Hematopoietic multipotent progenitor cell treated with erythropoietin and hydrocortisone succinate and interleukin-3 and kit ligand, for 17 days (in vitro differentiated cells): ENCODE measurements at places on chromosomes 11 and 22.

- DNase-seq = no peak
Observed at GRCh38 chr11:102603091-102603490, 22.0 kb downstream of the MMP20 start.

DNA sequence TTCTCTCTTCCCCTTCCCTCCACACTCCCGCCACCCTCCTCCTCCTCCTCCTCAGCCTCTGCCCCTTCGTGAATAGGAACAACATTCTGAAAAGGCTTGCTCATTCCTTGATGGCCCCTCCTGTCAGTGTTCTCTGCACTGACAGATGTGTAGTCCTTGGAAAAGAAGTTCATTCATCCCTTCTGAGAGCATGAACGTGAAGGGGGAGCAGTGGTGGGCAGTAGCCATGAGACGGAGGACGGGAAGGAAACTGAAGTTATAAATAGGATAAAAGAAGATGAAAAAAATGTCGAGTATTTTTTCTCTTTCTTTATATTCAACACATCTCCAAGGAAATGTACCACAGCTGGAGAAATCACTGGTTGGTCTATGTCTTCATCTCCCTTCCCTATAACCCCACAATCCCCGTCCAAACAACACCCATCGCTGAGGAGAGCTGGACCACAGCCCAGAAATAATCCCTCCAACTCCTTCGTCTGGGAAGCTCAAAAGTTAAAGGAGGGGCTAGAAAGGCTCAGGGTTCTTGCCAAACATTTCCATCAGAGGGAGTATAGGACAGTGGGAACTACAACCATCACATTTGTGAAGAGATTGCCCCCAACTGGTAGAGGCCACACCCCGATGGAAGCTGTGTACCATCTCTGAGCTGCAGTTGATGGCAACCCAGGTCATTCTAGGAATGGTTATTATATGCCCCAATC is 33.5 kb downstream of the ETS1 start:
- no peak for DNase-seq

DNA sequence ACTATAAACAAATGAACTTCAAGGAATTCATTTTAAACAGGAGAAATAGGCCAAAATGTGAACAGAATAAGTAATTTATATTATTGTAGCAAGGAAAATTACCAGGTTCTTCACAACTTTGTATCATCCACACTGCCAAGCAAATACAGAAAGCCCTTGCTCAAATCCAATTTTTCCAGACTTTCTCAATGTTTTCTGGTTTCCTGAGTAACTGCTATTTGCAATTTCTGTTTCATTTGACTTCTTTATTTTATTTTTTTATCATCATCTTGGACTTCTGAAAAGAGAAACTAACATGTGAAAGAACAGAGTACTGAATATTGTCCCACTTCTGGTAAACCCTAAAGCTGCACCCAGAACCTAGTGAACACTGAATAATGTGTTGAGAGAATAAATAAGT is 61.0 kb downstream of the SLC1A2 start:
- DNase-seq = no peak

DNA sequence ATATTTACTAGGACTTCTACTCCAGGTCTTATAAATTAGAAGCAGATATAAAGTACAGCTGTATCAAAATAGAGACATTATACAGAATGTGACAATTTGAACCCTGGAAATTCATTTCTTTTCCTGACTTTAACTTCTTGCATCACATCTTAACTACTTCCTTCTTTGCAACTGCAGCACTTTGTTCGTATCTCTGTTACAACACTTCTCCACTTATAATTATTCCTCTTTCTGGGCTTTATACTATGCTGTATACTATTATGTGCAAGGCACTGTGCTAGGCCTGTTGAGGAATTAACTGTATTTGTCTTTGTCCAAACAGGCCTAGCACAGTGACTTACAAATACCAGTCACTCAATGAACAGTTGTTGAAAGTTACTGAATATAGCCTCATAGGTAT is 1.8 kb upstream of the SLC36A4 start:
- DNase-seq = no peak

DNA sequence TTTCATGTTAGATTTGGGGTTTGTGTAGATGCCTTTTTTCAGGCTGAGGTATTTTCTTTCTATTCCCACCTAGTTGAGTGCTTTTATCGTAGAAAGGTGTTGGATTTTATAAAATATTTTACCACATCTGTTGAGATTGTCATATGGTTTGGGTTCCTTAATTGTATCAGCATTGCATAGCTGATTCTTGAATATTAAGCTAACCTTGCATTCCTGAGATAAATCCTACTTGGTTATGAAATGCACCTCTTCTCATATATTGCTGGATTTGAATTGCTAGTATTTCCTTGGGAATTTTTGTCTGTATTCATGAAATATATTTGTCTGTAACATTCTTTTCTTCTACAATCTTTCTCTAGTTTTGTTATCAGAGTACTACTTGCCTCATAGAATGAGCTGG is 10.1 kb downstream of the XKR3 start:
- DNase-seq = no peak

GRCh38 chr11:2751523-2752203 is 51.9 kb upstream of the KCNQ1OT1 start:
- no peak for DNase-seq

DNA sequence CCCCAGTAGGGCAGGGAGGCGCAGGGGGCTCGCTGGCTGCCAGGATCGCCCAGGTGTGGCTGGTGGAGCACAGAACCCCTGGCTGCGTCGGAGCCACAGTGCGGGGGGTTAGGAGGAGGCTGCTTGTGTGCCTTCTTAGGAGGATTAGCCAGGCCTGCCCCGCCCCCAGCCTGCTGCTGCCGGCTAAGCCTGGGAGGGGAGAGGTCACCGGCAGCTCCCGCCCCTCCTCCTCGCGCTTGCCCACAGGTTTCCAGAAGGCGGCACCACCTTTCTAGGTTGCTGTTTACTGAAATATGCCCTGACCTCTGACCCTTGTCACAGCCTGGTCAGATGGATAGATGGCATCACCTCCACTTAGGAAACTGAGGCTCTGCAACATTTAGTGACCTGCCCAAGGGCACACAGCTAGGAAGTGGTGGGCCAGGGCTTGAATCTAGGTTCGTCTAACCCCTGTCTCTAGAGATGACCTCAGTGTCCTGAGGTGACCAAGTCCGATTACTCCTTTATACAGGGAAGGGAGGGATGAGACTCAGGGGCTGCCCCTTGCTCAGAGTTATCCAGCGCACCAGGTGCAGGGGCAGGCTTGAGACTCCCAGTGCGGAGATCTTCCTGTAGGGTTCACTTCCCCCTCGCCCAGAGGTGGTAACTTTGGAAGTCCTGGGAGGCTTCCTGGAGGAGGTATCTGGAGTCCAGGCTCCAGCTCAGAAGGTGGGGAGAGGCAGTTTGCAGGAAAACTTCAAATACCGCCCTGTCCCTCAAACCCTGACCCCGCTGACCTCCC is 44.0 kb downstream of the MYO7A start:
- DNase-seq = no peak

- no peak for DNase-seq
Observed at GRCh38 chr22:22506736-22507135, 1.8 kb downstream of the ZNF280B start.

GRCh38 chr11:68003846-68004550 is at the start of gene UNC93B1:
Gene UNC93B1 (minus strand): TSS chr11:68004097. CDS start chr11:68004043, 54 bp downstream.
- DNase-seq = peak; percentile 66

DNA sequence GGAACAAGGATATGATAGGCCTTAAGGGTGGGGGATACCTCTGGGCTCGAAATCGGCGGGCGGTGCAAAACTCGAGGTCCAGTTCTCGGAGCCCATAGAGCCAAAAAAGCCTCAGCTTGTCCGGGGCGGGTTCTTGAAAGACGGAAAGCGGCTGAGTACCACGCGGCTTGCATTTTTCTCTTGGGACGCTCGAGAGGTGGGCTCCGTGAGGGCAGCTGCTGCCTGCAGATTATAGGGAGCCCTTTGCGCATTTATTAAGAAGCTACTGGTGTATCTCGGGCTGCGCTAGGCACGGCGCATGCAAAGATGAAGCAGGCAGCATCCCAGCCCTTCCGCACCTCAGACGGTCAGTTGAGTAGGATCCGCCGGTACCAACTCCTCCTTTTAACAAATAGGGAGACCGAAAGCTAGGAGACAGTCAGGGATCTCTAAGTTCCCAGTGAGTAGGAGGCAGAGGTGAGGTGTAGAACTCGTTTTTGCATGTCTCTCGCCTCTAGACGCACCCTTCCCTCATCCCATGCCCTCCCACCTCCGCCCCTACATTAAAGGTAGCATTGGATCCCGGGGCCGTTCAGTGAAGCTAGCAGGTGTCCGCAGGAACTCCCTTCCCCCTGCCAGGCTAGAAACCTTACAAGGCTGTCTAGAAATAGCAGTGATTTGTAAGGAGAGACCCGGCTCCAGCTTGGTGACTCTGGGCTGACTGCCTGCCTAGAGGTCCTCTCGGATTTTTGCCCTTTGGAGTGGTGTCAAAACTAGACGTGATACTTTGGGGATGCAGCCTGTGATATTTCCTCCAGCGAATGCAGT is 768 bp downstream of the LDHA start:
- no peak for DNase-seq

DNA sequence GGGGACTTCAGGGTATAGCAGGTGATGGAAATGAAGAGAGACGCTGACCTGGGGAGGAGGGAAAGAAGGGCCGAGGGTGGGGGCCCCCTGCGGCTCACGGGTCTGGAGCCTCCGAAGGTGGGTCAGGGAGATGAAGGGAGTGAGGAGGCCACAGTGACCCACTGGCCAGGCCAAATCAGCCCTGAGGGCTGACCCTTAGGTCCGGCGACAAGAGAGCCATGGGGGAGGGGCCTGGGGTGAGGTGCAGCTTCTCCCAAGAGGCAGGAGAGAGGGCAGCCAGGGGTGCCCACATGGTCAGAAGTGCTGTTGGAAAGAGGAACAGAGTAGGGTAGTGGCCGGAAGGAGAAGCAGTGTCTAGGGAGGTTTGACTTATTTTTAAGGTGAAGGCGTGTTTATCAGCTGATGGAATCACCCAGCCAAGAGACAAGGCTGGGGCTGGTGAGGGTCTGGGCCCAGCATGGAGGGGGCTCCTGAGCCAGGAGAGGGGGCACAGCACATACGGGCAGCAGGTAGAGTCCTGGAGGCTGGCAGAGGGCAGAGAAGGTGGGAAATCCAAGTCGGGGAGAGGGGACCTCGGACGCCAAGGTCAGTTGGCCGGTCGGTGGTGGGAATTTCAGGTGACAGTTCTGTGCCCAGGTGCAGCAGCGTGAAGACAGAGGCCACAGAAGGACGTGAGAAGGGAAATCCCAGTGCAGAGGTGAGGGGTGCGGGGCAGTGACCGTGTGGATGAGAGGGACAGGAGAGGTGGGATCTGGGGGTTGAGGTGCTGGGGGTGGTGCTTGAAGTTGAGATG is 49.0 kb downstream of the LINC01488 start:
- no peak for DNase-seq

DNA sequence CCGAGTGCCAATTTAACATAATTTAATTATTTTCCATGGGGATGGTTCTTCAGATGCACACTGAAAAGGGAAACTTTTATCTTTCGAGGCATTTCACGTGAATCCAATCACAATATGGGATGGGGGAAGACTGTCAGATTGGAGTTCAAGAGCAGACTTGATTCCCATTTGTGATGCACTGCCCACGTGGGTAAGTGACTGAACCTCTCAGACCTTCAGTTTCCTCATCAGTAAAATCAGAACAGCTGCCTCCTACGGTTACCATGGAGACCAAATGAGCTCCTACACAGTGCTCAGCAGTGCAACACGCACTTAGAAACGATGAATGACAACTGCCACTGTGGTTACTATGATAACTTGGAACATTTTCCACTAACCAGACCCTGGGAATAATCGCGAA is 21.7 kb downstream of the KIAA0930 start:
- no peak for DNase-seq

- DNase-seq = no peak
Observed at GRCh38 chr11:10149553-10149952, 144.5 kb downstream of the SBF2 start.

DNA sequence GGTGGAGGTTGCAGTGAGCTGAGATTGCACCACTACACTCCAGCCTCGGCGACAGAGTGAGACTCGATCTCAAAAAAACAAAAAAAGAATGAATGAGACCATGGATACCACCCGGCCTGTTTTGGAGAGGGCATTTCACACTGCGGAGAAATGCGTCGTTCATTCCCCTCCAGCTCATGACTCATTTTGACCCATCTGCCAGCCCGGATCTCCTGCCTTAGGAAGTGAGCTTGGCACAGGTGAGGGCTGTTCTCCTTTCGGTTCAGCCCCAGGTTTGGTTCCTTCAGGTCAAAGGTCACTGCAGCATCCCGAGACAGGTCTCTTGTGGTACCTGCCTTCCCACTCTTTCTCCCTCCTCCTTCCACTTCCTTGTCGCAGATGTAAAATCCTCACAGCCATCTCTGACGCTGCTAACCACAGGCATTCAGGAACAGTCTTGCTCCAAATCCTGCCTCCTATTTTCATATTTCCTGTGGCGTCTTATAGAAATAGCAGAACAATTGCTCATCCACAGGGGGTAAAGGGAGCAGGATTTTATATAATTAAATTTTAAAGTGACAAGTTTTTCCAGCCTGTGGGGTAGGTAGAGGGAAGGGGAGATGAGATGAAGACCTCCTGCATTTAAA is 517.9 kb downstream of the NTM start:
- DNase-seq = no peak
